B cell (primary cell): ENCODE measurements at places on chromosomes 7 and 10.
A peak's percentile ranks its signal among the peaks of the same experiment; 100 is the strongest.

GRCh38 chr10:122854648-122855047 is 9.0 kb upstream of the CUZD1 start:
- DNase-seq: no peak

- no peak for DNase-seq
These were observed 14.4 kb downstream of the ANTXRL start for GRCh38 chr10:46301056-46301645.

- no peak for DNase-seq
These were observed 97.0 kb downstream of the HGF start for GRCh38 chr7:81672872-81673271.

DNA sequence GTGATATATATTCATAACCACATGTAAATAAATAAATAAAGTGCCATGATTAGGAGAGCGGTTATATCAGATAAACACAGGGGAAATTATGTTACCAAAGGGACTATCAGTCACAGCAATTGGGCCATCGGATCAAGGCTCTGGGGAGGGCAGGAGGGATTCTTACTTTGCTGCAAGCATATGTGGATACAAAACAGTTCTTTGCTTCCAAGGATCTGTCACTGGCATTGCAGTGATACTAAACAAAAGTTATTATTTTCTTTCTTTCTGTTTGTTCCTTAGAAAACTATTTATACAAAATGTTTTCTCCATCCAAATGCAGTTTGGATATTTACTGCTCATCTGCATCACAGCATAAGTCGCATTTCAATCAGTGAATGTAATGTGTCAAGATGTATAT is 188.4 kb upstream of the MGMT start:
- no peak for DNase-seq

GRCh38 chr10:57952741-57953140 is 315.0 kb downstream of the IPMK start:
- DNase-seq: no peak

DNA sequence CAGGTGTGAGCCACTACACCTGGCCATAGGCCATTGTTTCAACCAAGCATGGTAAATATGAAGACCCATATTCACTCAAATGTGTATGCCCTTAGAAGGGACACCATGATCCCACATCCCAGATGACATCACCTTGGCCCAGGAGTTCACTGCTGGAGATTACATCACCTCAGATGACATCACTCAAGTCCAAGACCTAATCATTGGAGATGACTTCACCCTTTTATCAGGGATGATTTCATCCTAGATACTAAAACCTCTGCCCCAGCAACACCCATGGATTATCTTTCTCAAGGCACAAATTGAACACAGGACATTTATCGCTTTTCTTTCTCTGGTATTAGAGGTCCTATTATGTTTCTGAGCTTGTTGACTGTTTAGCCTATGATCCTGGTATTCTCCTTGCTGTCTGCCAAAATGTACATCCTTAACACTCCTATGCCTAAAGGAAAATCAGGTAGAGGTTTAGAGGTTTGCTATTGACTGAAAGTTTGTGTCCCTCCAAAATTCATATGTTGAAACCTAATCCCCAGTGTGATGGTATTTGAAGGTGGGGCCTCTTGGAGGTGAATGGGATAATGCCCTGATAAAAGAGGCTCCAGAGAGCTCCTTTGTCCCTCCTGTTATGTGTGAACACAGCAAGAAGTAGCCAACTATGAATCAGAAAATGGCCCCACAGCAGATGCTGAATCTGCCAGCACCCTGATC is 9.8 kb upstream of the CYP2C18 start:
- no peak for DNase-seq

DNA sequence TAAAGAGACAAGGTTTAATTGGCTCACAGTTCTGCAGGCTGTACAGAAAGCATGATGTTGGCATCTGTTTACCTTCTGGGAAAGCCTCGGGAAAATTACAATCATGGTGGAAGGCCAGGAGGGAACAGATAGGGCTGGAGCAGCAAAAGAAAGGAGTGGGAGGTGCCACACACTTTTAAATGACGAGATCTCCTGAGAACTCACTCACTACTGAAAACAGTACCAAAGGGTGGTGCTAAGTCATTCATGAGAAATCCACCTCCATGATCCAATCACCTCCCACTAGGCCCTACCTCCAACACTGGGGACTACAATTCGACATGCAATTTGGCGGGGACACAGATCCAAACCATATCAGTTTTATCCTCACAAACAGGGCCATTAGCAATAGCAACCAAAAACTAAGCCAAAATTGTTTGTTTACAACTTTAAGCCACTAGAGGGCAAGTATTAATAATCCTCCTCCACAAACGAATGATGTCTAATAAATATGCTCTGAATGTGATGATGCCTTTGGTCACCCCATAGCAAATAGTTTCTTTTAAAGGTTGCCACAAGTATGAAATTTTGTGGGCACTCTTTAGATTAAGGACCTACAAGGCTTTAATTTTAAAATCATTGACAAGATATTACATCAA is 129.2 kb upstream of the NRBF2 start:
- DNase-seq: peak; percentile 14

DNA sequence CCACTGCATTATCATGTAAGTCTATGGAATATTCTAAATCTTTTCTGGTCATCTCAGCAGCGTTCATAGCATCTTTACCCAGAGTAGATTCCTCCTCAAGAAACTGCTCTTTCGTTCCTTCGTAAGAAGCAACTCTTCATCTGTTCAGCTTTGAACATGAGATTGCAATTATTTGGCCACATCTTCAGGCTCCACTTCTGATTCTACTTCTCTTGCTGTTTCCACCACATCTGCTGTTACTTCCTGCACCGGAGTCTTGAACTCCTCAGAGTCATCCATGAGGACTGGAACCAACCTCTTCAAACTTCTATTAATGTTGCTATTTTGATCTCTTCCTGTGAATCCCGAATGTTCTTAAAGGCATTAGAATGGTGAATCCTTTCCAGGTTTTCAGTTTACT is 12.7 kb downstream of the CHST12 start:
- DNase-seq: no peak

DNA sequence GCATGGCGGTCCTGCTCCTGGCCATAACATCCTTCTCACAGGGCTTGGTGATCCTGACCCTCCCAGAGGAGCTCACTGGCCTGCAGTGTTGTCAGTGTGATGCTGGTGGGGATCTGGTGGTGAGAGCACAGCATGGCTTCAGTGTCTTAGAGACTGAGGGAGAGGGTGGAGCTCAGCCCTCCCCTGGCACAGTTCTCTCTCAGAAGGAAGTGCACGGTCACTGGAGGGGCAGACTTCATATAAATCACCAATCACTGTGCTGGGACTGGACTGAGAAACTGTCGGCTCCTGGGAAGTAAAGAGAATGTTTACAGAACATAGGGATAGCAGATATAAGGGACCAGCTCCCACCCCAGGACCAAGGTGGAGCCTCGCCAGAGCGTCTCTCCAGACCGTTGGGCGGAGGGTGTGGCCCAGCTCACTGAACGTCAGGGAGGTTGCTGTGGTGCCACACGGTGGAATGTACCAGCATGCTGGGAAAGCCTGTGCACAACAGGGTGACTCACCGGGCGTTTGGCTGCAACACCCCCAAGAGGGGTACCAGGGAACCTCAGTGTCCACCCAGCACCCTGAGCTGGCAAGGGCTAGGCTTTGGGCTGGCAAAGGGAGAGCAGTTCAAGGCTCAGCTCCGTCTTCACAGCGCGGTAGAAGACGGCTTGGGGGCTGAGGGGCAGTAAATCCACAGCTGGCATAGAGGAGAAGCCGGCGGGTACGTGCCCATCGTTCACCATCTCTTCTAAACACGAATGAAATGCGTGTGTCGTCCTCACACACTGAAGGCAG is 8.8 kb upstream of the GET4 start:
- DNase-seq: no peak

GRCh38 chr7:148556892-148557291 is 33.7 kb upstream of the C7orf33 start:
- no peak for DNase-seq

DNA sequence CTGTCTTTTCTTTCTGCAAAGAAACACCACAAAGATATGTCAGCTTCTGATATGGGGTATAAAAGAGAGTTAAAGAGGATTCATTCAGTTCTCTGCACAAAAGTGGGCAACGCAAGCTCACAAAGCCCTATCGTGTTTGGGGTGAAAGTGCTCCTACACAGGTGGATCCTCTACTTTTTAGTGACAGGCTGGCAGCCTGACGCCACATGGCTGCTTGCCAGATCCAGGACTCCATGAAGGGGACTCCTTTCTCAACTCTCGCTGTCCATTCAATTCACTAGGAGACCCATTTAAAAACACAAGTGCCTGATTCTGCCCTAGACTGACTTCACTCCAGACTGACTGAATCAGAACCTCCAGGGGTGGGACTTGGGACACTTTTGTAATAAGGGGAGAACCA is 8.0 kb downstream of the PARP12 start:
- no peak for DNase-seq

DNA sequence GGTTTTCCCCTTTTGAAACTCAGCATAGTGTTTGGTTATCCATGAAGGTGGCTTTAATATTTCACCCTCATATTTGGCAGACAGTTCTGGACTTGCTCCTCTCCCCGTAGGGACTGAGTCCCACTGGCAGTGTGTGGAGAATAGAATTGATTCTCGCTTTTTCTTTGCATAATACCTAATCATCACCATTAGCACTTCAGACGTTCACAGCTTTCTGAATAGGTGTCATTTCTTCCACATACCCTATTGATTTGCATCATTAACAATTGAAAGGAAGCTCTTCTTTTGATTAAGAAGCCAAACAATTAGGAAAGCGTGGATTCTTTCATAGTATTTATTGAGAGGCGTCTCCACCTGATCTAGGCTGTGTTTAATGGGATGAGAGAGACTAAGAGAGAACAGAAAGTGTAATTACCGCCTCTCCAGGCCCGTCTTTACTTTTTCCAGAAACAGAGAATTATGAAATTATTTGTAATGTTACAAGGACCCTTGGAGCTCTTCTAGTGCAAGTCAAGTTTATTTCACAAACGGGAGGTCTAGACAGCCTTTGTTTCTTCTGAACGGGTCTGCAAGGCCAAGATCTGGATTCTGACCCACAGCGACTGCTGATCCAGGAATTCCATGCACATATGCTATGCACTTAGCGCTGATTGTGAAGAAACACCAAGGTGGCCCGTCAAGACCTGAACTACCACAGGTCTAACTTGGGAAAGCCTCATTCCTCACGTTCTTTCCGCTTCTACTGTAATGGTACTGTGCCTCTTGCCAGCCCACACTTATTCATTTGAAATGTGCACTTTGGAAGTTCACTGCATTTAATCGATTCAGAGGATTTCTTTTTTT is 249.9 kb upstream of the C7orf33 start:
- no peak for DNase-seq

- no peak for DNase-seq
These were observed 252.8 kb downstream of the REEP3 start for GRCh38 chr10:63773962-63774361.

- DNase-seq: no peak
These were observed 307.7 kb downstream of the MDFIC start for GRCh38 chr7:115229401-115230105.

GRCh38 chr7:111763221-111763801 is 201.0 kb upstream of the IMMP2L start:
- no peak for DNase-seq

DNA sequence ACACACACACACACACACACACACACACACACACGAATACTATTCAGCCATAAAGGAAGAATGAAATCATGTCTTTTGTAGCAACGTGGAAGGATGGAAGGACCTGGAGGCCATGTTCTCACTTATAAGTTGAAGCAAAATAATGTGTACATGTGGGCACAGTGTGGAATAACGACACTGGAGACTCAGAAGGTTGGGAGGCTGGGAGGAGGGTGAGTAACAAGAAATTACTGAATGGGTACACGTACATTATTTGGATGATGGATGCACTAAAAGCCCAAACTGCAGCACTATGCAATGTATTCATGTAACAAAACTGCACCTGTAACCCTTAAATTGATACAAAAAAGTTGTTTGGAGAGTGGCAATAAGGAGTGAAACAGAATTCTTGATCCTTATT is 32.1 kb downstream of the KMT2C start:
- no peak for DNase-seq

- no peak for DNase-seq
These were observed 86.2 kb downstream of the SORBS1 start for GRCh38 chr10:95475003-95475383.
